ENCODE measurements at places on chromosomes 12 and 14.

GRCh38 chr12:111248236-111249017 lies 120.5 kb downstream of the PHETA1 start:
- DNase-seq: no peak

DNA sequence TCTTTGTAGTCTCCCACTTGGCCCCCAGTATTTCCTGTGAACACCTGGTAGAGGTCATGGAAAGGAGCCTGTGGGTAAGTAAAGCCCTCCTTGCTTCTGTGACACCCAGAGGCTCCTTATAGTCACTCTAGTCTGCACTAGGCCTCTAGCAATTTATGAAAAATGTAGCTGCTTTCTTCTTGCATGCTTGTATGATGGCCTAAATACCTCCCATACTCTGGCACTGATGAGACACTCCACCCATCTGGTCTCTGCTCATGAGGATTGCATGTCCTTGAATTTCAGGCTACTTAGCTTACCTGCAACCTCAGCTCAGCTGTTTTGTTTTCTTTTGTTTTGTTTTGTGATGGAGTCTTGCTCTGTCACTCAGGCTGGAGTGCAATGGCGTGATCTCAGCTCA lies 4.6 kb upstream of the A2ML1 start:
- no peak for DNase-seq

DNA sequence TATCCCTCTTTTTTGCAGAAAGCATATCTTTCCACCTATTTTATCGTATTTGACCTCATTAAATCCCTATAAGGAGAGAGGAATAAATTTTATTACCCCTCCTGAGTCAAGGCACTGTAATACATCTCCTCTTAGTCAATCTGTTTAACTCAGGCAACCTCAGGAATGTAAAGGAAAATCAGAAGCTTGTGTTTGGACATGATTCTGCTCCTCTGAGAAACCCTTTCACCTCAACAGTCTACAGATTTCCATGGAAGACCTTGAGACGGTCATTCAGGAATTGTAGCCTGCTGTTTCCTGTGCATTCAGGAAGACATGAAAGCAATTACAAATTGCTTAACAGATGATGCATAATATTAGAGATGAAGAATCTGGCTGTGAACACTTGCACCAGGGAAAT lies 360.8 kb downstream of the PAWR start:
- DNase-seq: no peak

- DNase-seq: no peak
Observed at GRCh38 chr12:40921563-40922163, 229.4 kb downstream of the CNTN1 start.

DNA sequence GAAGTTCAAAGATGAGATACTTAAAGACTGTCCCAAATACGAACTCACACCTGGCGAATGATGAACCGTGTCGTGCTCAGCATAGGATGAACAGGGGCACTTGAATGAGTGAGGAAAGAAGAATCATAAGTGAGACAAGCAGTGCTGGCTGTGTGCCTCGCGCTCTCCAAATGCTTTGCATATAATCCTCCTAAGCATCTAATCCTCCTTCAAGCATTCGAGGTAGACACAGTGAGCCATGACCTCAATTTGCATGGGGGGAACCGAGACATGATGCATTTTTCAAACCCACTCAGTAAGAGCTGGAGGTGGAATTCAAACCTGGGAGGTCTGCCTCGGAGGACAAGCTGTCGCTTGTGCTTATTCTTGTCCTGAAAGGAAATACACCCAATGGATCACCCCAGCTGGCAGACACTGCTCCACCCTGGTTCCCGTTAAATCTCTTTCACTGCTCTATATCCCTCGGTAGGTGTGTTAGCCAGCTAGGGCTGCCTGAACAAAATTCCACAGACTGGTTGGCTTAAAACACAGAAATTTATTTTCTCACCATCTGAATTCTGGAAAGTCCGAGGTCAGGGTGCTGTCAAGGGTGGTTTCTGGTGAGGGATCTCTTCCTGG lies 274.0 kb downstream of the SLC15A4 start:
- DNase-seq: no peak

DNA sequence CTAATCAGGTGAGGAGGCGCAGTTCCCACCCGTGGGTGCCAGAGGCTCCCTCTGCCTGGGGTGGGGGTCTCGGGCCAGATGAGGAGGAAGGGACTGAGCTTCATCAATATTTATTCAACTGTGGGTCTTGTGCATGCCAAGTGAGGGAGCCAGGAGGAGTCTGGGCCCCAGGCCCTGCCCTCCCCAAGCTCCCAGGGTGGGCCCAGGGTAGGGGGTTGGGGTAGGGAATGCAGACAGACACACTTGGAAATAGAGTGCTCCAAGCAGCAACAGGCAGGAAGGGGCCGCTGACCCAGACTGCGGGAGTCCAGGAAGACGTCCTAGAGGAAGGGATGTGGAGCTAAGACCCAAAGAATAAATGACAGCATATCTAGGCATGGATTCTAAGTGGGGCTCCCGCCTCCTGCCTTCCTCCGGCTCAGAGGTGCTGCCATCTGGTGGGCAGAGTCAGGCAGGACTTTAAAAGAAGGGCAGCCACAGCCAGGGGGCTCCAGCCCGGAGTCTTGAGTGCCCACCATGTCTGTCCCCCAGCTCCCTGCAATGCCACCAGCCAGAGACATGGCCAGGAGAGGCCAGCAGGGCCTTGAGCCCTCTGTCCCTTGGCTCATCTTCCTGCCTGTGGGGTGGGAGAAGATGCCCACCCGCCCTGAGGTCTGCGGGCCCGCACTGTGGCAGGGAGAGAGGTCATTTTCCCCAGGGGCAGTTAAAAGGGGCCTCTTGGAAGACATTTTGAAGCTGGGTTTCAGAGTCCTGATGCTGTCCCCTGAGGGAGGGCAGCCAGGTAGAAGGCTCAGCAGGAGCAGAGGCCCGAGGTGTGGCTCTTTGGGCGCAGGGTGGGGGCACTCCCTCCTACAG lies 70.1 kb downstream of the PHETA1 start:
- DNase-seq: peak; percentile 35

DNA sequence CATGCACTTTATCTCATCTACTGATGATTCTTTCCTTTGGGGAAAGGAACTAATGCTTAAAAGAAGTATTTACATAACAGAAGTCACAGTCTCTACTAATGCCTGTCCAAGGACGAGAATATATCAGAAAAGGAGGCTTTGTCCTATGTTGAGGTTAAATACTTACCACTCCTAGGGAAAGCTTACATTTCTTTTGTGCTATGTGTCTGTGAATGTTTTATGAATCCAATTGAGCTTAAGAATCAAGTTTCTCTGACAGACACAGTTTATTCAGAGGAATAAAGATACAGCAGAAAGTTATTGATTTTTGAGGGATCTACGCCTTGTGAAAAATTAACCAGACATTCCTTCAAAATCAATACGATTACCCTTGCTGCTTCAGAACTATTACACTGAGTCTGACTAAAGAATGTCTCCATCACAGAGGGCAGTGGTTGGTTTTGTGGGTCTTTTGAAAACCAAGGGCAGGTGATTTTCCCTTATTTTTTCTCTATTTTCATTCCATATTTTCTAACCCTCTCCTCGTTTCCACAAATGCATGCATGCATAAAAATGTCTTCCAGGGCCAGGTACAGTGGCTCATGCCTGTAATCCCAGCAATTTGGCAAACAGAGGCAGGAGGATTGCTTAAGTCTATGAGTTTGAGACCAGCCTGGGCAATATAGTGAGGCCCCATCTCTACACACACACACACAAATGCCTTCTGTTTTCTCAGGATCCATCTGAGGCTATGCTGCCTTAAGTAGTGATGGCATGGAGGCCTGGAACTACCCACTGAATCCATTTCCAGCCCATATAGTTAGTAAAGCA lies 1095.1 kb downstream of the GALC start:
- no peak for DNase-seq

GRCh38 chr14:69666690-69667211 lies 55.4 kb downstream of the SUSD6 start:
- DNase-seq: no peak

GRCh38 chr14:106879241-106879640 lies 1352.9 kb downstream of the TMEM121 start:
- DNase-seq: peak; percentile 19

GRCh38 chr14:26286081-26286912 lies 311.5 kb downstream of the NOVA1 start:
- no peak for DNase-seq

- DNase-seq: no peak
Observed at GRCh38 chr14:79967001-79967400, 244.3 kb downstream of the DIO2 start.

- DNase-seq: no peak
Observed at GRCh38 chr12:5073853-5074252, 30.2 kb downstream of the KCNA5 start.

- DNase-seq: no peak
Observed at GRCh38 chr12:10119066-10119465, 10.9 kb downstream of the CLEC7A start.

- DNase-seq: no peak
Observed at GRCh38 chr12:26869908-26870459, 37.0 kb upstream of the ITPR2 start.

- DNase-seq: no peak
Observed at GRCh38 chr12:102421802-102422583, 58.4 kb downstream of the IGF1 start.

GRCh38 chr12:52765702-52766101 lies 11.4 kb downstream of the KRT76 start:
- no peak for DNase-seq

DNA sequence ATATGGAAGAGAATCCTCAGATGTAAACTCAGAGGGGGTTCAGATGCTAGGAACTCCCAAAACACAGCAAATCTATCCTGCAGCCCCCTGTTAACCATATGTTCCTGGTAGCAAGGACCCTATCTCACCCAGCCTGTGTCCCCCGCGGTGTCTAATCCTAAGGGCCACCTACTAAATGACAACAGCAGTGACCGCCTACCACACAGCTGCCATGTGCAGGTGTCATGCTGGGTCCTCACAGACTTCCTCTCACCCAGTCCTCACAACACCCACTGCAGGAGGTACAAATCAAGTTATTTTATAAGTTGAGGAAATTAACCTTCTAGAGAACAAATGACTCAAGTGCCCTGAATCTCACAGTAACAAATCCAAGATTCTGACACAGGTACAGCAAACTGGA lies 73.9 kb downstream of the ITPK1 start:
- DNase-seq: no peak

GRCh38 chr14:92603309-92604242 lies 90.0 kb downstream of the RIN3 start:
- DNase-seq: peak; percentile 52

DNA sequence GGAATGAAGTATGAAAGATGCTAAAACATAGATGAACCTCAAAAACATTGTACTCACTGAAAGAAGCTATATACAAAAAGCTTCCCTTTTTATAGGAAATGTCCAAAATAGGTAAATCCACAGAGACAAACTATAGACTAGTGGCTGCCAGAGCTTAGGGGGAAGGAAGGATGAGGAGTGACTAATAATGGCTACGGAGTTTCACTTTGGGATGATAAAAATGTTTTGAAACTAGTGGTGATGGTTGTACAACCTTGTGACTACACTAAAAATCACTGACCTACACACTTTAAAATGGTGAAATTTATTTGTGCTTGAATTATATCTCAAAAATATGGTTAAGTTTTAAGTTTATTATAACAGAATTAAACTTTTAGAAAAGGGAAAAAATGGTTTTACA lies 37.1 kb upstream of the AMN1 start:
- DNase-seq: no peak

DNA sequence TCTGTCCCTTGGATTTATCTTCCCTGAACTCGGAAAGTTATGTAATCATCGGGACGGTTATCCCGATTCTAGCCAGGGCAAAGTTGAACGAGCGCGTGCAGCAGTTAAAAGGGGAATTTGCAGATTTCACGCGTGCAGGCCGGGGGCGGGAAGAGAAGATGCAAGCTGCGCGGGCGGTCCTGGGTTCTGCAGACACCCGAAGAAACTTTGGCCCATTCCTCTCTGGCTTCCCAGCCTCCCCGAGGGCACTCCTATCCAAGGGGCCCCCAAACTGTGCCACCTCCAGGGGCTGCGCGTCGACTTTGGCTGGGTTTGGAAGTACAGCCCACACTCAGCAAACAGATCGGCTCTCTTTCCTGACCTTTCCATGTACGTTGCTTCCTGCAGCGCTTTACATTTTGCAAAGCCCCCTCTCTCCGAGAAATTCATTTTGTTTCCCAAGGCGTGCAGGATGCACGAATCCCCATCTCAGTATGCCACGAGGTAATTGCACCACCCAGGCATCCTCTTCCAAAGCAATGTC lies 941 bp upstream of the PPP1CC start:
- peak; percentile 32 for DNase-seq

DNA sequence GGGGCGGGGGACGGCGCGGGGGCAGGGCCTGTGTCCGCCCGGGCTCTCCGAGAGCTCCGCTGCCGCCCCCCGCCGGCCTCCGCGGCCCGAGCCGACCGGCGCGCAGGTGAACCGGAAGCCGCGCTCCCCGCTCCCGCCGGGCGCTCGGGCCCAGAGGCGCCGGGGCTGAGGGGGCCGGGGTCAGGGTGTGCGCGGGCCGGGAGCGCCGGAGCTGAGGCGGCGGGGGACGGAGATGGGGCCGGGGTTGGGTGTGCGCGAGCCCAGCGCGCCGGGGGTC lies 431 bp downstream of the HIP1R start:
- no peak for DNase-seq

- DNase-seq: no peak
Observed at GRCh38 chr14:38616959-38617358, 361.1 kb upstream of the CLEC14A start.

- no peak for DNase-seq
Observed at GRCh38 chr12:94488463-94488862, 28.8 kb upstream of the CEP83 start.

DNA sequence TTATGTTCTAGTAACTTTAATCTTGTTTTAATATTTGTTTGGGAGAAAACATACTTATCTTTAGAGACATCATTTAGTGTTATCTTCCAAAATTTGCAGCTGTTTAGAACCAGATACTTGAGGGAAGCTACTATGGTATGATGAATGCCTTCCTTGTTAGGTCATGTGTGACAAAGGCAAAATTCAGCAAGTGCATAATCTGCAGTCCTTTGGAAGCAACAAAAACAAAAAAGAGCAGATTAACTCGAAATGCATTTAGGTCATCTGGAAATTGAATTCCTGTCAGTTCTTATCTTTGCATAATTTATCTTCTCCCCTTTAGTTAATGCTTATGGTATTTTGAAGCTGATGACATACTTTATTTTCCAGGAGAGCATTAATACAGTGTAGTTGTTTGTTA lies 3.5 kb downstream of the FBXO34 start:
- DNase-seq: no peak

- no peak for DNase-seq
Observed at GRCh38 chr12:114096461-114096860, 130.3 kb upstream of the RBM19 start.

DNA sequence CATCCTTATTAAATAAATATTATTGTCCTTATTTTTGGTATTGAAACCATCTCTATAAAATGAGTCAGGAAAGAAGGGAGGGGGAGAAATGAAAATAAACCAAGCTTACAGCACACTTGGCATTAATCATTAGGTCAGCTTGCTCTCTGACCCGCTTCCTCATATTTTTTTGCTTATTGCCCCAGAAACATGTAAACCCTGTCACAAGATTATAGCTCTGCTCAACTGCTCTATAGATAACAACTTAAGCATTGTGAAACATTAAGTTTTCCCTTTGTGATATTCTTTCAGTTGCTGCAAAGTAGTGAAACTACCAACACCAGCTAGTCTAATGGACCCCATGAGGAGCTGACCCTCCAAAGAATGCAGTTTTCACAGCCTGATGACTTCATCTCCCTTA lies 819.5 kb downstream of the SLC16A7 start:
- no peak for DNase-seq

All from heart right ventricle (tissue), 16 donors.